ENCODE measurements at places on chromosomes 5 and 9. TPM values are rescaled to one million over a fixed set of nuclear protein-coding genes. Genes with fewer than 3 reads are reported as not detected.

The CBY3 gene
- not detected for total RNA-seq

The ECPAS gene
- 83.8 TPM for total RNA-seq

The GPSM1 gene
- total RNA-seq = 98.5 TPM

The PTTG1 gene
- 23.8 TPM for total RNA-seq

The PCDHGB5 gene
- 23.4 TPM for total RNA-seq

The PCDHGC5 gene
- total RNA-seq = 6.6 TPM

The FAM78A gene
- 3.8 TPM for total RNA-seq

The ACTBL2 gene
- not detected for total RNA-seq

The LRRC19 gene
- total RNA-seq = not detected

The CLIC3 gene
- total RNA-seq = 1.1 TPM

The P4HA2 gene
- total RNA-seq = 61.8 TPM

The LCN1 gene
- total RNA-seq = 13.0 TPM

The TRPM3 gene
- total RNA-seq = 207 TPM

The CD72 gene
- total RNA-seq = 2.5 TPM

The UNC5A gene
- total RNA-seq = 3.7 TPM

The TUSC1 gene
- 15.2 TPM for total RNA-seq

The ENG gene
- total RNA-seq = 21.5 TPM

The IRX1 gene
- total RNA-seq = 13.0 TPM

The OMD gene
- 34.4 TPM for total RNA-seq

The FOXD4L4 gene
- total RNA-seq = 0.22 TPM

The TMEM174 gene
- total RNA-seq = not detected

The PCDHA9 gene
- total RNA-seq = 4.6 TPM

The PRDM9 gene
- total RNA-seq = not detected

The NINJ1 gene
- 23.4 TPM for total RNA-seq
